ENCODE measurements at places on chromosomes 5 and 9.

DNA sequence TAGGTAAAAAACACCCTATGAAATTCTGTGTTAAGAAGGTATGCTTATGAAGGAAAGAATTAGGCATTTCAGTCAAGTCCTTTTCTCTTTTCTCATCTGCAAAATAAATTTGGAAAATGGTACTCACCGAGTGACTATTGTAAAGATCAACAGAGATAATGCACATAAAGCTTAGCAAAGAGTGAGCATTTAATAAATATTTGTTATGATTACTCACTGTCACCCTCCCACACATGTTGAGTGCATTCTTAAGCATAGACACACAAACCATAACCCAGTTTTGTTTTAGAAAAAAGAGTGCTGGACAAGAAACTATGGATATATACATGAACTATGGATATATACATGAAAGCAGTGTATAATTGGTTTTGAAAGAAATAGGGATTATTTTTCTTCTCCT, 54.7 kb upstream of the PRLR start:
- DNase-seq, result no peak

- DNase-seq, result no peak
These were observed 180.0 kb downstream of the SPATA31D1 start for GRCh38 chr9:82168585-82168984.

DNA sequence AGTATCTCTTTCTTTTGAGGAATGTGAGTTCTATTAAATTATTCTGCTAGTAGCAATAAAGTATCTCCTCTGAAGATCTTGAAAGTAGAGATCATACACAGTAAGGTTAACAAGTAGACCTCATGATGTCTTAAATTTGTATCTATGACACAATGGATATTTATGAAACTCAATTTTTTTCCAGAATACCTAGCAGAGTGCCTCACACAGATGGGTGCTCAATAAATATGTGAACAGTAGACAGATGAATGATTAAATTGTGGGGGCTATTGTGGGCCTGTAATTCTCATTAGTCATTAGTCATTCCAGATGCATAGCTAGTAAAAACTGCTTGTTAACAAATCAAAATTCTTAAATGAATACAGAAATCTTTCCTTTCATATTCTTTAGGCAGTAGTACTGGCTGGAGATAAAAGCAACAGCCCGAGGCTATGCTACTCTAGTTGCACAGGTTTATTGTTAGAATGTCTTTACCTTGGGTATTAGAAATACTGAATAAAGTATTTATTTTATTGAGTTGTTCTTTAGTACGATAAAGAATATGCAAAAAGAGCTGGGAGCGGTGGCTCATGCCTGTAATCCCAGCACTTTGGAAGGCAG, 22.0 kb downstream of the CHD1 start:
- DNase-seq, result no peak

- no peak for DNase-seq
These were observed 280.0 kb downstream of the HINT1 start for GRCh38 chr5:130885027-130885426.

DNA sequence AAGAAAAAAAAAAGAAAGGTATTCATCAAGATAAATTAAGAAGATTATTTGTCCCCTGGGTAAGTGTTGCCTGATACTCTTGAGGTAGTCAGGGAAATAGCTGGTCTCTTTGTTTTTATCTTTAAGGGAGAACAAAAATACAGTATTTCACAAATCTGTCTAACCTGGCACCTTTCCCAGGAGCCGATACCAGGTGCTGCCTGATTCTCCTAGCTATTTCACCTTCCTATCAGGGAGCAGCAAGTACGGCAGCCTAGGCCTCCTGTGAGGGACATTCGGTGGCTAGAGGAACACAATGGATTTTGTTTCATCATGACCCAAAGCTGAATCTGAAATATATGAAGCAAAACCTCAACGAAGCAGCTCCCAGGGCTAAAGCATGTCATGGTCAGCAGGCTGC, 86.0 kb downstream of the TARS1 start:
- DNase-seq, result no peak

- DNase-seq, result no peak
These were observed 225.8 kb downstream of the FANCC start for GRCh38 chr9:95091601-95092261.

DNA sequence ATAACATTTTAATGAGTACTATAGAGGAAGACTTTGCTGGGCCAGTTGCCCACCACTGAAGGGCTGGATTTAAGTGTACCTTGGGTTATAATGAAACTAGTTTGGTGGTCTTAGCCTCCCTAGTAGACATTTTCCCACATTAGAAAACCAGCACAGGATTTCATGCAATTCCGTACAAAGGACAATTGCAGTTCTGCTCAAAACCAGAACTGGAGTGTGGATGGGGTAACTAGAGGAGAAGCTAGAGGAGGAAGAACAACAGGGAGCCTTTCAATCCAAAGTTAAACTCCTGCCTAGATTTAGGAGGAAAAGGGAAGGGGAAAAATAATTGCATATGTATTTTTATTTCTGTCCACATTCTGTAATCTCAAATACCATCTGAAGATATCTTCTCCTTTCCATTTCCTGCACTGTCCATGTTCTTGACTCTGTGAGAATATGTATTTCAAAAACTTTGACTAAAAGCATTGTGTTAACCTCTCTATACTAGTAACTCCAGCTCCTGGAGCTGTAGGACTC, 97.5 kb upstream of the SSBP2 start:
- no peak for DNase-seq

- DNase-seq, result no peak
These were observed 428.4 kb downstream of the KDM4C start for GRCh38 chr9:7186175-7186574.

- no peak for DNase-seq
These were observed 1.9 kb downstream of the GCNT4 start for GRCh38 chr5:75050415-75050814.

DNA sequence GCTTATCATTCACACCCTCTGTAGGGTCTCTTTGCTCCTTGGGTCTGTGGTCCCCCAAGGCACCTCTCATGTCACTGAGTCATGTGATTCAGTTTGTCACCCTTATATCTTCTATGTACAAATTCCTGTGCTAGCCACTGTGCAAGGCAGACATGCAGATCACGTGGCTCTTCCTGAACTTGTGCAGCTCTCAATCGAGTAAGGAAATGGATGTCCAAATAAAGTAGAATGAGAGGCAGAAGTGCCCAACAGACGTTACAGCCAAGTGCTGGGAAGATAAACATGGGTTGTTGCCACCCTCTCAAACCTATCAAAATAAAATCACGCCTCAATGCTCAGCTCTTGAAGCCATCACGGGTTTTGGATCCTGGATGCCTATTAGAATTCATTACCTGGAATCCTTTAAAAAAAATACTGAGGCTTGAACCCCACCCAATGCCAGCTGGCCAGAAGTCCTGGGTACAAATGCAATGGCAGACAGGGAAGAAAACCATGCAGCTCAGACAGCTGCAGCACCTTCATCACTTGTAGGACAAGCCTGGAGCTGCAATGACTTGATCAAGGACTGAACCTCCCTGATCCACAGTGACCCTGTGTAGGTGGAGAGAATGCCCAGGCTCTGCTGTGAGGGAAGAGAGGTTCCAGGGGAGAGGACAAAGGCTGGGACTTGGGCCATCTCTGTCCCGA, 228.7 kb upstream of the DAP start:
- DNase-seq, result no peak

DNA sequence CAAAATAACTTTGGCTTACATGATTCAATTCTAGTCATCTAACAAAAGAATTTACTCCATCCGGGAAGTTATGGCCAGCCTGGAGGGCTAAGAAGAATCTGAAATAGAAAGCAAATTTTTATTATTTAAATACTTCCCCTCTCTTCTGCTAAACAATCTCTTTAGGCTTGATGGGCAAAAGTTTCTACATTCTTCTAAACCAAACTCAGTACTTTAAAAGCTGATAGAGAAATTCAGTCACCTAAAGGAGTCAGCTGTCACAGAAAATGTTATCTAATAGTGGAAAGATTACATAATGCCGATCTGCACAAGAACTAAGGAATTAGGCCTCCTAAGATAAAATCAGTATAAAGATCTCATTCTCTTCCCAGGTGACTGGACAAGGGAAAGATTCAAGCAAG, 32.4 kb downstream of the GNAQ start:
- no peak for DNase-seq

- DNase-seq, result no peak
These were observed 14.5 kb downstream of the KCNIP1 start for GRCh38 chr5:170518277-170518676.

DNA sequence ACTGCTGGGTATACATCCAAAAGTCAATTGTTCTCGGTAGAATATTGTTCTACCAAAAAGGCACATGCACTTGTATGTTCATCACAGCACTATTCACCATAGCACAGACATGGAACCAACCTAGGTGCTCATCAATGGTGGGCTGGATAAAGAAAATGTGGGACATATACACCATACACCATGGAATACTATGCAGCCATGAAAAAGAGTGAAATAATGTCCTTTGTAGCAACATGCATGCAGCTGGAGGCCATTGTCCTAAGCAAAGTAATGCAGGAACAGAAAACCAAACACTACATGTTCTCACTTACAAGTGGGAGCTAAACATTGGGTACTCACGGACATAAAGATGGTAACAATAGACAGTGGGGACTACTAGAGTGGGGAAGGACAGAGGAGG, 145.5 kb downstream of the APBA1 start:
- DNase-seq, result no peak

GRCh38 chr9:88017096-88017495, 42.8 kb upstream of the CDK20 start:
- no peak for DNase-seq

- DNase-seq, result no peak
These were observed 384 bp downstream of the COL5A1 start for GRCh38 chr9:134641990-134642384.

DNA sequence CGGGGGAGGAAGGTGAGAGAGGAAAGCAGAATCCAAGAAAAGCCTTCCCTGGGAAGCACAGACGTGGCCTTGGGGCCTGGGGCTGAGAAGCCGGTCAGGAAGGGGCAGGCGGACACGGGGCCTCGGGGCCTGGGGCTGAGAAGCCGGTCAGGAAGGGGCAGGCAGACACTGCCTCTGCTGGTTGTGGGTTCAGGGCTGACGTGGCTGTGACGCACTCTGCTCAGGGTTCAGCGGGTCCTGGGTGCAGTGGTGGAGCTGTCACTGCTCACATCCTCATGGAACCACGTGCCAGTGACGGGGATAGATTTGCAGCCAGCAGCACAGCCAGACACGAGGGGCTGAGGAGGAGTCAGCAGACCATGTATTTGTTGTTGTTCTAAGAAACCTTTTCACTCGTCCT, 12.8 kb downstream of the PAEP start:
- no peak for DNase-seq

DNA sequence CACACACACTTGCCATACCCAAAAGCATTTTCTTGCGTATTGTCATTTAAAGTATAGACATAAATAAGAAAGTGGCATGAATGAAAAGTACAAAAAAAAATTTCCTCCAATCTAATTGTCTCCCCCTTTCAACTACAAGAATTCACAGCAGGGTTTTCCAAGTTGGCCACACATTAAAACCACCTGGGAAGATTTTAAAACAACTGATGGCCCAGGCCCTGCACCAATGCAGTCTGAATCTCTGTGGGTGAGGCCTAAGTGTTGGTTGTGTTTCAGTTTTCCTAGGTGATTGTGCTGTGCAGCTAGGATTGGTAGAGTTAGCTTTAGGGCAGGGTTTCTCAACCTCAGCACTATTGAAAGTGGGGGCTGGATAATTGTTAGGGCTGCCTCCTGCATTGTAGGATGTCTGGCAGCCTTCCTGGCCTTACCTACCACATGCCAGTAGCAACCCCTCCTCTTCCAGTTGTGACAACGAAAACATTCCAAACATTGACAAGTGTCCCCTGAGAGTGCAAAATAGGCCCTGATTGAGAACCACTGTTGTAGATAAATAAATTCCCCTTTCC, 337.1 kb downstream of the KIAA0825 start:
- DNase-seq, result no peak

DNA sequence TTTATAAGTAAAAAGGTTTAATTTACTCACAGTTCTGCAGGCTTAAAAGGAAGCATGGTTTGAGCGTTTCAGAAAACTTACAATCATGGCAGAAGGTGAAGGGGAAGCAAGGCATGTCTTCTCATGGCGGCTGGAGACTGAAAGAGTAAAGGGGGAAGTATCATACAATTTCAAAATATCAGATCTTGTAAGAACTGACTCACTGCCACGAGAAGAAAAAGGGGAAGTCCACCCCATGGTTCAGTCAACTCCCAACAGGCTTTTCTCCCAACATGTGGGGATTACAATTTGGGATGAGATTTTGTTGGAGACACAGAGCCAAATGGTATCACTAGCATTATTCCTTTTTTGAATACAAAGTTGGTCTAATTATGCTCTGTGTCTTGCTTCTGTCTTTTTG, 627.9 kb upstream of the ST8SIA4 start:
- no peak for DNase-seq

DNA sequence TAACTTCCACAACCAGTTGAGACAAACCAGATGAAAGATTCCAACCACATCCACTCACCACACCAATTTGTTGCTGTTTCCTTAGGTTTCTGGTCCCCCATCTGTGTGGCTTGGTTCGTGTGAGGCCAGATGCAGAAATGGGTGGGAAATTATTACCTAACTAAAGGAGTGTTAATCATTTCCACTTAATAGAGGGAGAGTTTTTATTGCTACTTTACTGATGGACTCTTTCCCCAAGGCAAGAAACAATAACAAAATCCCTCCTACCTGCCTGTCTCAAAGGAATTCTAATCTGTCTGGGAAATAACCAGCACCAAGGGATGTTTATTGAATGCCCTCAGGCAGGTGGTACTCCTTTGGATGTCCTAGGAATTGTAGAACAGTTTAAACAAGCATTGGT, 76.3 kb downstream of the TMEM167A start:
- DNase-seq, result no peak

- no peak for DNase-seq
These were observed 27.1 kb upstream of the ZNF462 start for GRCh38 chr9:106835840-106836239.

GRCh38 chr5:120817044-120817985, 353.2 kb downstream of the PRR16 start:
- no peak for DNase-seq

DNA sequence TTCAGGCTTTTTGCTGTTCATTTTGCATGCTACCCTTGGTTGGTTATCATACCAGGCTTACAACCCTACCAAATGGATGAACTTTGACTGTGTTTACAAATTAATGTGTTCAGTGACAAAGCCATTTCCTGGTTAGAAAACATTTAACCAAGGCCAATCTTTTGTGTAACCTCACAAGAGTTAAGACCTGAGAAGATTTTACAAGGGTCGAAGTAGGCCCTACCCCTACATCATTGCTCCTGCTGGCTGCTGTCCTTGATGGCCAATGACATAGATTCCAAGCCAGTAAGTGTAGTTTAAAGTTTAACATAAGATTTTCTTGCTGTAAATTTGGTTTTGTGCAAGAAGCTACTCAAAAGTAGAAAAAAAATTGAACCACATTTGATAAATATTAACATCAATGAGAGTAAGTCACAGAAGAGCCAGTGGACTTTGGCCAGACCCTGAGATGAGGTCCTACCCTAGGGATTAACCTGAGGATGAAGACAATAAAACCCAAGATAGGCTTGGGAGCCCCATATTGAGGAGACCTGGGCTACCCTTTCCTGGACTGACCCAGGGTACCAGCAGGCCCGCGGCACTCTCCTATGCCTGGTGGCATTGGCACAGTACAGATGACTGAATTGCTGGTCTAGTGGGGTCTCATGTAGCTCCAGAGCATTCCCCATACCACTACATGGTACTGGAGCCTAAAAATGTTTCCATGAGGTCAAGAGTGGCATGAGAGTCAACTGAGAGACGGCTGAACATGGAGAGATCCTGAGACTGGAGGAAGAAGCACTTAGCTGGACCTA, 8.3 kb downstream of the C1QTNF3 start:
- DNase-seq, result no peak

- no peak for DNase-seq
These were observed 581.8 kb downstream of the TAF11L14 start for GRCh38 chr5:18216016-18216415.

GRCh38 chr5:73865315-73865714, 239.3 kb downstream of the ARHGEF28 start:
- no peak for DNase-seq

All from activated T-cell treated with anti-CD3 and anti-CD28 coated beads for 4 hours (primary cell).